ENCODE measurements at places on chromosomes 6 and 20.

DNA sequence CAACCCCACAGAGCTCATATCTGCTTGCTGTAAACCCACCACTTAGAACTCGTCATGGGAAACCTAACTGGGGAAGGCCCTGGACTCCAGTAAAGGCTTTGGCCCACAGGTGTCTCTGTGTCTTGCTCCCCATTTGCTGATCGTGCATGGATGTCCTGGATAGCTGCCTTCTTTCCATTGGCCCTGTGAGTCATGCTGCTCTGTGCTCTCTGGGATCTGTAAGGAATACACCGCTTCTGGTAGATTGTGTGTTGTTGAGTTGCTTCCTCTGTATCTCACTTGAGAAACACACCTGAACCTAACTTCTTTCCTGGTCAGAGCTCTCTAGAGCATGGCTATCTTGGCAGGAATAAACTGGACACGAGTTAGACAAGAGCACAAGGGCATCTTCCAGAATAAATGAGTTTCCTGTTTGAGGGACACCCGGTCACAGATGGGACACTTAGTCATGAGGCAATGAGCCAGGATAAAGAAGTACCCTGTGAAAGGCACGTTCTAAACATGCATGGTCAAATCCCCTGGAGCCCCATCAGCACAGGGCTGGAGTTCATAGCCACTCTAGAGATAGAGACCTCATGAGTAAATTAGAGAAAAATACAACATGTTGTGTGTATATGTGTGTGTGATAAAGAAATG is 99.6 kb upstream of the TMEM170B start:
- DNase-seq = no peak

GRCh38 chr6:4029687-4030086 is 49.2 kb downstream of the FAM217A start:
- DNase-seq = no peak

DNA sequence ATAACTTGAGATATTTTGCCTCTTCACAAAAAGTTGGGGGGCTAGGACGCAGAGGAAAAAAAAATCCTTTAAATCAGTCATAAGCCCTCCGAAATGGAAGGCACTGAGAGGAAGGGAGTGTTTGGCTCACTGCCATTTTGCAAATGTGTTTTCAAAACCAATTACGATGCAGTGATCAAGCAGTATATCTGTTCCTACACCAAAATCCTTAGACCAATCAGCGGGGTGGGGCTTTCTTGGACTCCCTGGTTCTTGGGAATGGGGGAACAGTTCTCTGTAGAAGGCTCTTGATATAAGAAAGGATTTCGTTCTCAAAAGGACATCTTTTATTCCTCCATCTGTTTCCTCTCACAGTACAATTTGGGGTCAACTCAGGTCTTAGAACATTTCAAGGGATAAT is 478.6 kb upstream of the JARID2 start:
- no peak for DNase-seq

DNA sequence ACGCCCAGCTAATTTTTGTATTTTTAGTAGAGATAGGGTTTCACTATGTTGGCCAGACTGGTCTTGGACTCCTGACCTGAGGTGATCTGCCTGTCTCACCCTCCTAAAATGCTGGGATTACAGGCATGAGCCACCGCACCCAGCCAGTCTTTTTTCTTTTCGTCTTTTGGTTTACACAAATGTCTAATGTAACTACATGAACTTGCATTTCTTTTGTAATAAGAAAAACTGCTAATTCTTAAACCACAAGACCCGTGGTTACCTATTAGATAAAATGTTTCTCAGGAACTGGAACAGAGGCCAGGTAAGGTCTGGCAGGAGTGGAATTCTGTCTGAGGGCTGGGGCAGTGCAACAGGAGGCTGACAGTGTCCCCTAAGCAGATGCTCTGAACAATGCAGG is 32.7 kb upstream of the GSTA3 start:
- DNase-seq = no peak
